ENCODE measurements at places on chromosomes 11 and 22. TPM values are rescaled to one million over a fixed set of nuclear protein-coding genes. Genes with fewer than 3 reads are reported as not detected.

CRYAB gene
- 25.0 TPM for polyA plus RNA-seq

C11orf87 gene
- polyA plus RNA-seq = not detected

MS4A3 gene
- polyA plus RNA-seq = not detected

KRTAP5-8 gene
- 0.29 TPM for polyA plus RNA-seq

RNF215 gene
- polyA plus RNA-seq = 0.92 TPM

CBX7 gene
- 36.2 TPM for polyA plus RNA-seq

CNIH2 gene
- not detected for polyA plus RNA-seq

HSPA8 gene
- polyA plus RNA-seq = 354 TPM

WNT7B gene
- not detected for polyA plus RNA-seq

DERL3 gene
- polyA plus RNA-seq = 1.8 TPM

KCNQ1OT1 gene
- 0.32 TPM for polyA plus RNA-seq

KCNJ1 gene
- polyA plus RNA-seq = not detected

IL18 gene
- 211 TPM for polyA plus RNA-seq

KCNQ1 gene
- 25.2 TPM for polyA plus RNA-seq

OR52I1 gene
- polyA plus RNA-seq = not detected

GRCh38 chr11:2314525-2315394 is 12.9 kb downstream of the TSPAN32 start:
- DNase-seq = peak; percentile 98

DNA sequence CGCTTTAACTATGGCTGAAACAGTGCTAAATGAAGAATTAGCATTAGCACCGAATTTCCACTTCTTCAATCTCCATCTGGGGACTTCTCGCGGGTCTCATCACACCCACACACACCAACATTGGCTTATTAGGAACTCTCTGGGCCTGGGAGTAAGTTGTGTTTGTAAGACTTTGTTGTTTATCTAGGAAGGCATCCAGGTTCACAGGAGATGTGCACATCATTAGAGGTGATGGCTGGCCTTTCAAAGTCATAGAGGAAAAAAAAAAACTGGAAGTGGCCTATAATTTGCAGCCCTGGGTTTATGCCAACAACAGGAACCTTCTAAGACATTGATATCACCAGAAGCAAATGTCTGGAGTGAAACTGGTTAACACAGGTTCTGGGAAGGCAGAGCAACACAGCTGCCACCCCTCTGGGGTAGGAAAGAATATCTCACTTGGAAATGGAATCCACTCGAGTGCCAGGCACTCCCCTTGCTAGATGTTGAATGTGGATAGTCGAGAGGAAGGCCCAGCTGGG is 84.5 kb downstream of the TRAF6 start:
- no peak for DNase-seq

- DNase-seq = no peak
These were observed 339.9 kb upstream of the KIRREL3 start for GRCh38 chr11:127340438-127340837.

GRCh38 chr11:8323161-8323935 is 59.7 kb upstream of the LMO1 start:
- DNase-seq = peak; percentile 53

- DNase-seq = no peak
These were observed 733.5 kb upstream of the CCDC90B start for GRCh38 chr11:84019571-84020194.

- DNase-seq = no peak
These were observed 109.2 kb downstream of the TTC17 start for GRCh38 chr11:43467958-43468357.

GRCh38 chr11:129307162-129307561 is 68.5 kb upstream of the BARX2 start:
- DNase-seq = no peak

GRCh38 chr11:35064114-35064800 is 74.7 kb upstream of the CD44 start:
- no peak for DNase-seq

DNA sequence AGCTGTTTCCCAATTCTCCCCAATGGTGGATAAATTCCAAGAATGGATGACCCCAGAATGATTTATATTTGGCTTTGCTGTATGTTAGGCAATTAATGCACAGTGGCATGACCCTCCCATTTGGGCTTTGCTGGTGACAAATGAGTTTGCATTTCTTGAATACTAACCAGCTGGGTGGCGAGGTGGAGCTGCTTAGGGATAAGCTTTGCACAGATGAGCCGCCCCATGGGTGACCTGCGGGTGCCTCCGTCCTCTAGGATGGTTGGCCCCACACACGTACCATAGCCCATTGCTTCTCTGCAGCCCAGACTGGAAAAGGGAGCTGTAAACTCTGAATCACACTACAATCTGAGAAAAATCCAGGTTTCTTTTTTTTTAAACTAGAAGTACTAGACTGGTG is 94.6 kb downstream of the NTM start:
- no peak for DNase-seq

DNA sequence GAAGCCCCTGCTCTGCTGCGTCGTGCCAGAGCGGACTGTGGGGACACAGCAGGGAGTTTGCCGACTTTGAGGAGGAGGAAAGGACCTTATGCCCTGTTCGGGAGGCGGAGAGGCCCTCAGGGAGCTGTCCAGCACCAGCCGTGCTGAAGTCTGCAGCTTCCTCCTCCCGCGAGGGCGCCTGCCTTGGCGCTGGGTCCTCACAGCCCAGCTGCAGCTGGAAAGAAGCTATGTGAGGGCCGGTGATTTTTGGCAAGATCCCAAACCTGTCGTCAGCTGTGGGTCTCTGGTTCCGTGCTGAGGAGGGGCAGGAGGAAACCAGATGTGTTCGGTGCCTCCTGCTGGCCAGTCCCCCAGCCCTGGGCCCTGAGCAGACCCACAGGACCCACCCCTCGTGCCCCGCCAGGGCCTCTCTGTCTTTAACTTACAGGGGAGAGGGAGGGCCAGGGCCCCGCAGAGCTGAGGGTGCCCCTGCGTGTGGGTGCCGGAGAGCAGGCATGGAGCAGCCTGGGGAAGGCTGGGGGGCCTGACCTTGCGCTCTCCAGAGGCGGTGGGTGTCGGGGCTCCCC is 12.0 kb downstream of the BRSK2 start:
- no peak for DNase-seq

GRCh38 chr22:18091916-18092526 is 14.2 kb downstream of the PEX26 start:
- DNase-seq = peak; percentile 87

GRCh38 chr22:22576244-22576988 is 17.4 kb upstream of the PRAME start:
- DNase-seq = no peak

- DNase-seq = no peak
These were observed 267.7 kb downstream of the LARGE1 start for GRCh38 chr22:33652615-33653014.

- no peak for DNase-seq
These were observed 3.5 kb downstream of the APOL1 start for GRCh38 chr22:36256478-36256877.

DNA sequence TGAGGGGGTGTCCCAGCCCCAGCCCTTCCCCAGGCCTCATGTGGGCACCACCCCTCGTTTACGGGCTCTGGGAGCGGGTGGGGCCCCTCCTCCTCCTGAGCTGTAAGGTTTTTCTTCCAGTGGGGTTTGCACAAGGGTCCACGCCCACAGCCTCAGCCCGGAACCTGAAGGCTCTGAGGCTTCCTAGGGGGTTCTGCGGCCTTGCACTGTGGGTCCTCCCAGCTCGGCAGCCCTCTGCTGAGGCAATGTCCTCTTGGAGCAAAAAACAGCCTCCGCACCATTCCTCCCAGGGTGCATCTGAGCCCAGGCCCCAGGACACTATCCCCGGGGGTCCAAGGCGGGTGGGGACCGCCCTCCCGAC is 14.1 kb downstream of the H19 start:
- peak; percentile 19 for DNase-seq

GRCh38 chr11:1669546-1670218 is 27.3 kb upstream of the KRTAP5-6 start:
- DNase-seq = peak; percentile 79

- DNase-seq = no peak
These were observed 1.3 kb downstream of the TOLLIP start for GRCh38 chr11:1307998-1308742.

DNA sequence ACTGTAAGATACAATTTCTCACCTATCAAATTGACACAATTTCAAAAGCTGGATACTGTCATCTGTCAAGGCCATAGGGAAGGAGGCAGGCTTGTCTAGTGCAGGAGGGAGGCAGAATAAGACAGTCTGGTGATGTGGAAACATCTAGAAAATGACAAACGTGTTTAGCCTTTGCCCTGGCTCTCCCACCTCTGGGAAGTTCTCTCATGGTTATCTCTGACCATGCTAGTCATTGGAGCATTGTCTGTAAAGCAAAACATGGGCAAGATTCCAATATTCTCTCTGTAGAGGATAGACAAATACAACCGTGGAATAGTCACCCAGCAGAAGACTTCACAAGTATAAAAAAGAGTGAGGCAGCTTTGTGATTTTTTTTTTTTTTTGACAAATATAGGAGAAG is 9.1 kb upstream of the SERHL2 start:
- DNase-seq = no peak

- peak; percentile 77 for DNase-seq
These were observed 565 bp downstream of the NUCB2 start for GRCh38 chr11:17277024-17277584.

DNA sequence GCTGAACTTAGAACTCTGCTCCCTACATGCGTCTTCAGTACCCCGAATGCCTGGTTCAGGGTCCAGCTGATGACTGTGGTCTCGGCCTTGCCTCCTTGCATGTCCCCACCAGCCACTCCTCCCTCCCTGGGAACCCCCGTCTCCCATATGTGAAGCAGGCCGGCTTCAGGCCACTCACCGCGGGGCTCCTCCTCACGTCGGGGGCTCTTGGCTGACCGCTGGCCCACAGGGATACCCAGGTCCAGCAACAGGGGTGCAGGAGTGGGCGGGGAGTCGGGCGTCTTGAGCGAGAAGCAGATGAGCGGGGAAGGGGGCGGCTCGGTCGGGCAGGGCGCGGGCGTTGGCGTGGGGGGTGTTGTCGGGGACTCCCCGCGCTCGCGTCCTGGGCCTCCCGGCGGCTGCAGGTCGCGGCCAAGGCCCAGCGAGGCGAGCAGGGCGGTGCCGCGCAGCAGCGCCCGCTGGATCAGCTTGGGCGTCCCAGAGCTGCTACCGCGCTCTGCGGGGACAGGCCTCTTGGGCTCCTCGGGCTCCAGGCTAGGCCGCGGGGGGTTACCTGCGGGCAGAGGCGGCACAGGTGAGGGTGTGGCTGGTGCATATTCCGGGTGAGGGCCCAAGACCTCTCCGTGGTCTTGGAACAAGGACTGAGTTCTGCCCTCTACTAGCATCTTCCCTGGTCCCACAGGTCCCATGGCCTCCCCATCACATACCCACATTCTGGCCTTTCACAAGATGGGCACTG is 3.8 kb upstream of the KCNK7 start:
- no peak for DNase-seq

GRCh38 chr11:4039011-4039410 is 55.6 kb upstream of the RRM1 start:
- DNase-seq = no peak

GRCh38 chr22:39185601-39186012 is 33.1 kb upstream of the CBX7 start:
- DNase-seq = peak; percentile 89

DNA sequence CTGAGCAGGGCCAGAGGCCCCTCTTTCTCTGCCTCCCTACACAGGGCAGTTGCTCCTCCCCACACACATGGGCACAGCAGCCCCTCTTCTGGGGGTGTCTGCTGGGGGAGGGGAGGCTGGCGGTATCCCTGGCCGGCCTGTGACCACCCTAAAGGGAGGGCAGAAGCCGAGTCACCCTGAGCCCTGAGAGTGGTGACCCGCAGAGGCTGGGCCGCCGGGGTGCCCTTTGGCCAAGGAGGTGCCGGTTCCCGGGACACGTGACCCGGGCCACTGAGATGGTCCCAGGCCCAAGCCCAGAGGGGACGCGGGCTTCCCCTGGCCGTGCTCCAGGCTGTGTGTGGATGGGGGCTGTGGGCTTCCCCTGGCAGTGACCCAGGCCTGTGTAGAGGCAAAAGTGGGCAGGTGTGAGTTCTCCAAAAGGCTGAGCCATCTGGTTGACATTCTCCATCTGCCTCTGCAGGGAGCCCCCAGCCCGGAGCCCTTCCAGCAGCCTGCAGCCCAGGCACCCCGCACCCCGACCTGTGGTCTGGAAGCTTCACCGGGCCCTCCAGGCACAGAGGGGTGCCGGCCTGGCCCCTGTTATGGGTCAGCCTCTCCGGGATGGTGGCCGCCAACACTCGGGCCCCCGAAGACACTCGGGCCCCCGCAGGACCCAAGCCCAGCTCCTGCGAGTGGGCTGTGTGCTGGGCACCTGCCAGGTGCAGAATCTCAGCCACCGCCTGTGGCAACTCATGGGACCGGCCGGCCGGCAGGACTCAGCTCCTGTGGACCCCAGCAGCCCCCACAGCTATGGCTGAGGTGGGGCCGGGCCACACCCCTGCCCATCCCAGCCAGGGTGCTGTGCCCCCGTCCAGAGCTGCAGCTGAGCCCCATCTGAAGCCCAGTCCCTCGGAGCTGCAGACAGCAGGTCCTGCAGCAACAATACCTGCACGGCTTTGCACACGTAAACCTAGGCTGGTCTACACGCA is 1.0 kb downstream of the ADM2 start:
- DNase-seq = no peak

- no peak for DNase-seq
These were observed 6.4 kb upstream of the DPP3 start for GRCh38 chr11:66473608-66474515.

DNA sequence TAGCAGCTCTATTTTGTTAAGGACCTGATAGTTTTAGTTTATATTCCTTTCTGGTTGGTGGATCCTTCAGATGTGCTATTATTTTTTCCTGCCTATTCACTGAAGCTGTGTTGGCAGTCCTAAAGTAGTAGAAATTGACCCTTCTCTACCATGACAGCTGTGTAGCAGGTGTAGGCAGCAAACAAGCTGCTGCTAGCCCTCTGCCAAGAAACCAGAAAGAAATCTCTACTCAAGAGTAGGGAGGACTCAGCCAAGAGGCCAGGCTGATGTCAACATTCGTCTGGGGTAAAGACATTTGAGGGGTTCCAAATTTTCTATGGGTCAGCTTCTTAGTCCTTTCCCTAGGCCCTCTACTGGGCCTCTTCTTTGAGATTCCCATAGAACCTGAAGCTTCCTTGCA is 51.2 kb downstream of the CSTF3 start:
- DNase-seq = no peak

DNA sequence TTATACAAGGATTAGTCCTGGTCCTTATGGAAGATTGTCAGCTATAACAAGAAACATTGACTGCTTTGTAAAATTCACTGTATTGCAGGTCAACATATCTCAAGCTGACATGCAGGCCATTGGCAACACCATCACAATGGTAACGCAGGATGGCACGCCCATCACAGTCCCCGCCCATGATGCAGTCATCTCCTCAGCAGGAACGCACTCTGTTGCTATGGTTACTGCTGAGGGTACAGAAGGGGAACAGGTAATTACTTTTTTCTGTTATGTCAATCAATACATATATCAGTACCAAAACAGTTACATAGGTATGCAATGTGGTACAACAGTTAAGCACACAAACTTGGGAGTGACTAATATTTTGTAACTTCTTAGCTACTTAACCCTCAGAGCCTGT is 55.3 kb downstream of the ZNF143 start:
- no peak for DNase-seq

Measured in sigmoid colon (tissue), 7 donors.